Stimulated activated CD4-positive, alpha-beta T cell treated with anti-CD3 and anti-CD28 coated beads, Interleukin-15, amount 100 ng/mL, for 1 hour (primary cell): ENCODE measurements at places on chromosomes 5 and 9.

- no peak for DNase-seq
Measured at GRCh38 chr9:70474413-70474812, 60.0 kb upstream of the KLF9 start.

DNA sequence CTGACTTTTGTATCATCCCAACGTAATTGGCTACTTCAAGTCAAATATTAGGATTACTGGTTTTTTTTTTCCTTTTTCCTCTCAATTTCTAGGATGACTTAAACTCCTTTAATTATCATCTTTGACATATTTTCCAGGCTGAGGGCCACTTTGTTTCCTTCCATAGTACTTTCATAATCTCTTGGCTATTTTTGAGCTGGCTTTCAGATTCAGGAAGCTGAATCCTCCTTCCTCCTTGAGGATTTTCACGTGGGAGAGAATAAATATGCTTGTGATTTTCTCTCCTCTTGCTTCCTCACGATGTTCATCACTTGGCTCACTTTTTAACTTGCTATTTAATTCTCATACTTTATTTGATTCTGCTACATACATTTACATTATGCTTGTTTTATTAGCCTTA is 88.1 kb downstream of the ITGA1 start:
- no peak for DNase-seq

- no peak for DNase-seq
Measured at GRCh38 chr5:37208883-37209797, 40.0 kb downstream of the CPLANE1 start.

DNA sequence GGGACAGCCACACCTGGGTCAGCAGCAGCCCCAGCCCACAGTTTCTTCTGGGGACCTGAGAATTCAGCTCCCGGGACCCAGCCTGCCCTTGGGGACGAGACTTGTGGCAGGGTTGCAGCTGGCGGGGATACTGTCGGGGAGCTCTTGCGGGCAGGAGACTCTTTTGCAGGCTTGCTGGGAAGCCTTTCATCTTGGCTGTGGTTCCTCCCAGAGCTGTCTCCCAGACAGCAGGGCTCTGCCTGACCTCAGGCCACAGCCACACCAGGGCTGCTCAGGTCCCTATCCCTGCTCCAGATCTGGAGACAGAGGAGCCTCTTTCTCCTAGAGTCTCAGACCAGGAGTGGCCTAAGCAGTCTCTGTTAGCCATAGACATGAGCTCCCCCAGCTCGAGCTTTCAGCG is 4.7 kb upstream of the MYMK start:
- no peak for DNase-seq

DNA sequence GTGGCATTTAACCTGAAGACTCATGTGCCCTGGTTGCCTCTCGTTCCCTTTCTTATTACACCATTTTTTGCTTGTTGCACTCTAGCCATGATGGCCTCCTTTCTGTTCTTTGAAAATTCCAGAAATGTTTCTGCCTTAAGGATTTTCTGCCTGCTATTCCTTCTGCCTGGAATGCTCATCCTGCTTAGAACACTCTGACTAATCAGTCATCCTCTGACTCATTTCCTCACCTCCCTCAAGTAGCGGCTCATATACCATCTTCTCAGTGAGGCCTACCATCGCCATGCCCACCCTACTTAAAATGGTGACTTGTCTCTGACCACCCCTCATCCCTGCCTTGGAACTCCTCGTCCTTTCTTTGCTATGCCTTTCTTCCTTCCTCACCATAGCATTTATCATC is 68.8 kb downstream of the KIF4B start:
- no peak for DNase-seq

DNA sequence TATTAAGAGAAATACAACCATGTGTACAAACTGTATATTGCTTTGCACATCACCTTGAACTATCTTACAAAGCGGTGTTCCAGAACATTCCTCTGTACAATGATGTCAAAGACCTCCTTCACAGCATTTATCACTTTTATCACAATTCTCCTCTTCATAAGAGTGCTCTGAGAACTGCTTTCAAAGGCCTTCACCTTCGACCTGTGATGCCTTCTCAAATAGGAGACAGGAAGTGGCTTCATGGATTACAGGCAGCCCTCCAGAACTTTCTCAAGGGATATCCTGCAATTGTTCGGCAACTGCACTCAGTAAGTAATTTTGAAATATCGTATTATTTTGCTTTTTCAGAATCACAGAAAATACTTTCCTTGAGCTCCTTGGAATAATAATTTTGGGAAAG is 68.0 kb upstream of the IL7R start:
- DNase-seq: no peak

- no peak for DNase-seq
Measured at GRCh38 chr5:80070338-80071056, 35.3 kb downstream of the THBS4 start.
